Right cardiac atrium (tissue), 5 donors: ENCODE measurements at places on chromosomes 4 and X.

GRCh38 chrX:48003367-48003757 lies 427 bp downstream of the ZNF182 start:
- peak; percentile 54 for DNase-seq

DNA sequence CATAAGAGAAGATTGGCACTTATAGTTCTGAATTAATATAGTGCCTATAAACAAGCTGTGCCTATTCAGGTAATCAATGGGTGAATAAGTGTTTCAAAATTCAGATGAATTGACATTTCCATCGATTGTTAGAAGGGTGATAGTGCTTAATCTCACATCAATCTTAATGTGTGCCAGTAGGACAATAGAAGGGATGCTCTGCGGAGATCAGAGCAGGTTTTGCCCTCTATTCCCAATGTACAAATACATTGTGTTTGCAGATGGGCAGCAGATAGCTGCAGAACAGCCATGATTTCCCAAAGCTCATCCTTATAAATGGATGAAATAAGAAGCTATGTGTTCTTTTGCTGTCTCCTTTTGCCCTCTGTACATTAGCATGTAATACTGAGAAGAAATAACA lies 7.2 kb downstream of the MAB21L2 start:
- no peak for DNase-seq

- DNase-seq = no peak
Measured at GRCh38 chrX:17372052-17372451, 2.9 kb upstream of the NHS start.

- no peak for DNase-seq
Measured at GRCh38 chr4:86100539-86101215, 259.2 kb downstream of the MAPK10 start.

DNA sequence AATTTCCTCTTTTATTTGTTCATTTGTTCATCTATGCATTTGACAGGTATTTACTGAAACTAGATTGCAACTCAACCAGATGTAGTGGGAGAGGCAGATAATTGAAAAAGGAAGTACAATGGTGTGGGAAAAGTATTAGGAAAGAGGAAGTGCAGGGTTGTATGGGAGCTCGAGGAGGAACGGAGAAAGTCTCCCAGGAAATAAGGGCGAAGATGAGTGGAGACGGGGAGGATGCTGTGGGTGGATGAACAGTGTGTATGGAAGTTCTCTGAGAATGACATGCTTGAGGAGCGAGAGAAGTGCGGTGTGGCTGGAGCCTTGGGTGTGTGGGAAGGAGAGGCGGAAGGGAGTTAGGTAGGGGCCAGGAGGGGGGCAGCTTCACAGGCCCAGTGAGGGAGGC lies 87.5 kb upstream of the DHX15 start:
- DNase-seq = no peak

GRCh38 chr4:36747277-36748129 lies 466.1 kb downstream of the DTHD1 start:
- DNase-seq = no peak

DNA sequence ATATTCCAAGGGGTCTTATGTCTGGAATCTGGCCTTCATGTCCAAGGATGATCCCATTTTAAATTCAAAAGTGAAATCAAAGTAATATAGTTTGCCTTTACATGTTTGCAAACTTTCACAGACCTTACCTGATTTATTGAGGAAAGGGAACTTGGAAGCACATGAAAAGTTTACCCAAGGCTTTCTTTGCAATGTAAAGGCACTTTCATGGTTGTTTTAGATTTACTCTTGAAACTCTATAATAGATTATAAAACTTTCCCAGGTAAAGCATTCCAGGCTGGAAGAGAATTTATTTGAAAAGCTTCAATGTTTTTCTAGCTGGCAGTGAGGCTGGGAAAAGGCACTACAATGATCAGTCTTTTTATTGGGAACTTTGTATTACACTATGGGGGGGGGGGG lies 842.8 kb upstream of the DIAPH2 start:
- DNase-seq = no peak

GRCh38 chr4:21830272-21830671 lies 118.3 kb downstream of the KCNIP4 start:
- no peak for DNase-seq

GRCh38 chr4:101439926-101440325 lies 92.6 kb upstream of the PPP3CA start:
- DNase-seq = no peak
